ENCODE measurements at places on chromosomes 3 and 15.
A peak's percentile ranks its signal among the peaks of the same experiment; 100 is the strongest.

- no peak for DNase-seq
Measured at GRCh38 chr3:133487920-133488540, 85.5 kb upstream of the CDV3 start.

DNA sequence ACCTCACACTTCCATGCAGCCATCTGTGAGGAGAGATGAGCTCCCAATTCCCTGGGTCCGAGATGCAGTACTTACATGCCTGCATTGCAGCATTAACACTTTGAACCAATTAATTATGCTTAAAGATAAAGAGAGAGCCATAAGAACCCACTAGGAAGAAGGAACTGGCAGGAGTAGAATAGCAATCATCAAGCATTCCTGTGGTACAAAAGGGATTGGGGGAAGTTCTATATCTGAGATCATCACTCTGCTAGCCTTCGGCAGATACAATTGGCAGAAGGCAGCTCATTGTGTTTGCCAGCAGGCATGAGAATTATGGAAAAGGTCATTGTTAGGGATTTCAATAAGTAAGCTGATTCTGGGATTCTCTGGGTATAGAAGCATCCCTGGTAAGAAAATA is 891.4 kb downstream of the NTRK3 start:
- DNase-seq: no peak

GRCh38 chr15:68431792-68432401 is at the start of gene ITGA11:
TSS of gene ITGA11 (minus strand) at chr15:68432163. CDS start at chr15:68432066, 97 bp downstream.
- peak; percentile 39 for DNase-seq

GRCh38 chr3:15438983-15439382 is 11.6 kb downstream of the EAF1 start:
- no peak for DNase-seq

DNA sequence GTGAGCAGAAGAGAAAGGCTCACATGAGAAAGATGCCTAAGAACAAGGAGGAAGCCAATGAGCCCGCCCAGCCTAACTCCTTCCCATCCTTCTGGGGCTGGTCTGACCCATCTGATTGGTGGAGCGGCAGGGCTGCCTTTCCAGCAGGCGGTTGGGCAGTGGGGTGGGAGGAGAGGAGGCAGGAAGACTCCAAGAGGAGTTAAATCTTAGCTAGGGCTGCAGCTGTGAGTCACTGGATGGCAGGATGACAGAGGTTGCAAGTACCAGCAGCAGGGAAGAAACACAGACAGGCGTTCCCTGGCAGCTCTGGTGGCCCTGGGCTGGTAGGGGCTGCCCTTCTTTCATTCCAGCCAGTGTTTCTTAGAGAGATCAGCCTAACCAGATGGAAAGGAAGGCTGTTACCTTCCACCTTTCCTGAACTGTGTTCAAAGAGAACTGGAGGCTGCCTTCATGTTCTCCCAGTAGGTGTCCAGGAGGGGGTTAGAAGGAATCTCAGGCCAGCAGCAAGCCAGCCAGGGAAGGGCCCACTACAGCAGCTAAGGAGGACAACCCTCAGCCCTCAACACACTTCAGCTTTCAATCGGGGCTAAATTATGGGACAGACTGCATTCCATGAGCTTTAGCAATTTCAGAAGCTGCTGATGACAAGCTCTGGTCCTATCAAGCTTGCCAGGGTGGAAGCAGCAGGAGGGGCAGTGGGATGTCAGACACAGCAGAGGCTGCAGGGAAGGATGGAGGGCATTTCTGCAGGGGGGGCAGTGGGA is 50.3 kb downstream of the CHSY1 start:
- DNase-seq: no peak

- DNase-seq: no peak
Measured at GRCh38 chr3:43176666-43177065, 70.8 kb upstream of the POMGNT2 start.

GRCh38 chr15:40010686-40011085 is 28.3 kb downstream of the SRP14 start:
- no peak for DNase-seq

GRCh38 chr3:108861401-108861800 is 38.8 kb downstream of the TRAT1 start:
- DNase-seq: no peak

- no peak for DNase-seq
Measured at GRCh38 chr3:50154476-50154839, 666 bp upstream of the SEMA3F start.

- no peak for DNase-seq
Measured at GRCh38 chr3:151578495-151578894, 117.6 kb upstream of the IGSF10 start.

DNA sequence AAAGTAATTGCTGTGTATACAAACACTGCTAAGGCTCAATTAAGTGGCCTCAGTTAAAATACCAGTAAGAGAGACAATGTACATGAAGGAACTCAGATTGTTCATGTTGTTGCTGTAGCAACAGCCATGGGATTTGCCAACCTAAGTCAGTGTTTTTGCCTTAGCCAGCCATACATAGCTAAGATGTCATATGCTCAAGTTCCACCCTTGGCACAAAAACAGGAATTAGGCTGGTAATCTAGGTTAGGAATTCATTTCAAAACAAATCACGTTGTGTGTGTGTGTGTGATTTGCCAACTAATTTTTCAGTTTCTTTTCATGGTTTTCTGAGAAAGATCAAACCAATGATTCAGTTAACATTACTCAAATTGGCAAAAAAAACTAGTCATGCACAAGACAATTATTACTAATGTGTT is 143.7 kb upstream of the KCNMB2 start:
- no peak for DNase-seq

DNA sequence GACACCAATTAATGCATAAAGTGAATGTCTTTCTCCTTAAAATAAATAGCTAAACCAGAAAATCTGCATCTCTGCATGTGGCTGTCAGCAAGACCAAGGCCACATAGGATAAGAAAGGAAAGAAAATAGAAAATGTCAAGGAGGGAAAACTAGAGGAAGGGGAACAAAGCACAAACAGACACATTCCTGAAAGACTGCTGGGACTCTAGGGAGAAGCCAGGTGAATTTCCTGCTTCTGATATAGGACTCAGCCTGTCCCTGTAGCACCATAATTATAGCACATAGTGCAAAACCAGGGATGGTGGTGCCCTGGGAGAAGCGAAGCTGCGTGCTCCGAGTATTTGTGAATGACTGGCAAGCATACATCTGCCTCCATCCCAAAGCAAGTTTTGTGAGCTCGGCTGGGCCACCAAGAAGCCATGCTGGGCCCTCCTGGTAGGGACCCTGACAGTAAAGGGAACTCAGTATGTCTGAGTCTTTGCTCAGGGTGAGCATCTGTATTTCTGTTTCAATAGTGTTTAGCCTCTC is 14.2 kb downstream of the FSTL1 start:
- DNase-seq: no peak

DNA sequence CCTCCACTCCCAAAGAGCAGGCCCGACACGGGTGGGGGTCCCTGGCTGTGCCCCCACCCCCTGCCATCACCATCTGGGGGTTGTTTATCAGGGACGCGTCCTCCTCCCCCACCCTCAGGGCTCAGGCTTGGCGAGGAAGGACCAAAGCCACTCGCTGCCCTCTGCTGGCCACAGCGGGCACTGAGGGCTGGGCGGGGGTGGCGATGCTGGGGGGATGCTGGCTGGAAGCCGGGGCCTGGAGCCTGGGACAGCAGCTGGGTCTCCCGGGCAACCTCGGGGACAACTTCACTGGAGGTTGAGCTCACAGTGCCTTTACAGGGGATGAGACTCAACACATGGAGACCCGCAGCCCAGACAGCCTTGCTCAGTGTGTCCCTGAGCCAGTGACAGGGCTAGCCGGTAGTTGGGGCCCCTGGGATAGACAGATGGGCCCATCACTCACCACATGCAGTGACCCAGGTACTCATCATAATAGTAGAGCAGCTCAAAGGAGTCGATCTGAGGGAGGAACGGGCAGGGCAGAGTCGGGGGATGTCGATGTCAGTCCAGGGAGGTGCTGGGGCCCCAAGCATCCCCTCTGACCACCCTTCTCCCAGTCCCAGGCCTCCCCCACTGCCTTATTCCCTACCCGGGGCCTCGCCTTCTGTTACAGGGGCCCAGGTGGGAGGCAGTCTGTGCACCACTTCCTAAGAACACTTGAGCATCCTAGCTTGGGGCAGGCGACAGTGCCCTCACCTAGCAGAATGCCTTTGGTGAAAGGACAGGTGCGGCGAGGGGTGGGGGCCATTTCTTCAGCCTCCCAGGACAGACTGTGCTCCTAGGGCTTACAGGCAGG is 5.9 kb upstream of the CALML4 start:
- DNase-seq: peak; percentile 60

- no peak for DNase-seq
Measured at GRCh38 chr15:65979316-65979715, 110.0 kb downstream of the RAB11A start.

GRCh38 chr15:96733721-96734120 is 403.2 kb downstream of the NR2F2 start:
- no peak for DNase-seq

GRCh38 chr3:113222451-113223086 is 11.2 kb downstream of the BOC start:
- DNase-seq: no peak

GRCh38 chr3:112350018-112350810 is 17.3 kb downstream of the CD200 start:
- DNase-seq: no peak

GRCh38 chr3:11541321-11542303 is 102.1 kb downstream of the VGLL4 start:
- no peak for DNase-seq

GRCh38 chr3:186923241-186923640 is 7.1 kb upstream of the ST6GAL1 start:
- no peak for DNase-seq

- peak; percentile 30 for DNase-seq
Measured at GRCh38 chr3:12658593-12659058, 5.3 kb downstream of the RAF1 start.

DNA sequence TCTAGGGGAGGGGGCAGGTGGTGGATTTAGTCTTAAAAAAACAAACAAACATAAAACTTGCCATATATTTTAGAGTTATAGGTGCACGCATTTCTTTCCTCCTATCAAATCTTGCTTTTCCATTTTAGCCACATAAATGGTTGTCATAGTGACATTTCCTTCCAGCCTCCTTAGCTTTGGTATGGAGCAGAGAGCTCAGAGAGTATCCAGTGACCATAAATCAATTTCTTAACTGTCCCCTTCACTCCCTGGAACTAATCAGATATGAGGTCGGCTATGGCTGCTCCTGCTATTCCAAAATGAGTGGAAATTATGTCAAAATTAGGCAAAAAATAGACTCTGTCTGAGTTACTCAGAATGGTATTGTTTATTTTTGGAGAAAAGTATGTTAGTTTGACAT is 164.5 kb downstream of the EBLN2 start:
- no peak for DNase-seq

- no peak for DNase-seq
Measured at GRCh38 chr15:100183921-100184495, 157.8 kb downstream of the ADAMTS17 start.

DNA sequence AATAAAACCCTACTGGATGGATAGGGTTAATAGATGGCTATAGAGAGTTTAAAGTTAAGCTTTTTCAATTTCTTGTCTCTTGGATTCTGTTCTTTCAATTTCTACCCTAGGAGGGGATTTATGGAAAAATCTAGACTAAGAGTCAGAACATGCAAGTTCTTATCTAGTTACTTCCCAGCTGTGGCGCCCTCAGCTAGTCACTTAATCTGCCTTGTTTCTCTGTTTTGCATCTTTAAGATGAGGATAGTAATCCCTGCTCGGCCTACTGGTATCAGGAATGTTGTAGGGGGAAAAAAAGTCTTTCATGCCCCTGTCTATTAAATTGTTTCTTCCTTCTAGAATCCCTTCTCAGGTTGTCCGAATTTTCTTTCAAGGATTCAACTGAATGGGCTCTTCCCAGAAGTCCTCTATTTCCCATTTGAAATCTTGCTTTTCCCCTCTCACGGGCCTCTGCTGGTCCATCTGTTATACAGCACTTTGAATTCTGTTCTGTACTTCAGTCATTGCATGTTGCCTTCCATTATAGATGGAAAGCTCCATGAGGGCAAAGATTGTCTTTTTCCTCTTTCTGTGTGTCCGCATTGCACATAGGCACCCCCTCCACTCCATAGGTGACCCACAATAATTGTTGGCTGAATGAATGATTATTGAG is 4.4 kb downstream of the KCTD6 start:
- DNase-seq: no peak

DNA sequence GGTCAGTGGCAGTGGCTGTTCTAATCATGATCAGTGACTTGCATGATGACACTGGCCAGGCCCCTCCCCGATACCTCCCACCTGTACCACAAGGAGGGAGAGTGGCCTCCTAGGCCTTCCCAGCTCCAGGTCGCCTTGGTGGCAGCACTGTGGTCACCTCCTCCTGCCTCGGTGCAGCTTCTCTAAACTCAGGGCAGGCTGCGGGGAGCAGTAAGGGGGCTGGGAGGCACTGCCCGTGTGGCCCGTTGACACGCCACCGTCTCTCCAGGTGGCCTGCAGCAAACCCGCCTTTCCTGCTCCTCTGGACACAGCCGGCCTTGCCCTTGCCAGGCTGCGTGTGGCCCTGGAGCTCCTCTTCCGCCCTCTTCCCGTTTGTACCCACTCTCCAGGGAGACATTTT is 184.1 kb downstream of the XXYLT1 start:
- no peak for DNase-seq

DNA sequence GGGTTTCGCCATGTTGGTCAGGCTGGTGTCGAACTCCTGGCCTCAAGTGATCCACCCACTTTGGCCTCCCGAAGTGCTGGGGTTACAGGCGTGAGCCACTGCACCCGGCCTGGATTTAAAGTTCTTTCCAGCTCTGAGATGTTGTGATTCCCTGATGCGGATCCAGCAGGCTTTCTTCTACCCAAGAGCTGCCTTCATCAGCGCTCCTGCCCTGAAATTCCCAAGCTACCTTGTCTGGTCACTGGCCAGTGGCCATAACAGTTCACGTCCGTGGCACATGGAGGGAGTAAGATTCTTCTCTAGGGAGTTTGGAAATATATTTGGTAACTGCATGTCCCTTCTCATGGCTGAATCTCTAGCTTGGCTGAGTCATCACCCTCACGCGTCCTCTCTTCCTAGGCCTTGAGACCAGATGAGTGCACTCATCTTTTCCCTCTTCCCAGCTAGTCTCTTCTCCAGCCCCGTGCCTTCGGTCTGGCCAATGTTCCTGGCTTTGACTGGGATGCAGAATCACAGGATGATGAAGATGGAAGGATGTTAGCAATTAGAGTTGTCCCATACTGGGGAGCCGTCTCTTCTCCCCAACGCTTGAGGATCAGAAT is 29.8 kb upstream of the APOD start:
- DNase-seq: no peak

DNA sequence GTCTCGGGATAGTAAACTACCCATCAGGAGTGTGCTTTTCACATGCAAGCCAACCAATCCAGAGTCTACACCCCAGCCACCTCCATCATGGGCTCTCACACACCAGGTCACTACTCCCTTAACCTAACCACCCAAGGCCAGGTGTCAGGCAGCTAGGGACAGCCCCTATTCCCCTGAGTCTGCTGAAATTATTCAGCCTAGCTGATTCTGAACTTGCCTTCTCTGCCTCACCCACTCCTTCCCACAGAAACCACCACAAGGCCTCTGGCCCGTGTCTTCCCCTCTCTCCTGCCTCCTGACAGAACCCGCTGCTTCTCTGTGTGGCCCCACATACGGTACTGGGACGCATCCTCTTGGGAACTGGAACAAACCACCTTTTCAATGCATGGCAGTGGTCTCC is 82.1 kb downstream of the PCSK6 start:
- DNase-seq: peak; percentile 29

Data from GM06990 (cell line).